ENCODE measurements at places on chromosomes 3 and 15.

- peak; percentile 85 for DNase-seq
These were observed at the start of gene SLC9A9 for GRCh38 chr3:143847787-143848631. SLC9A9 (minus strand) TSS chr3:143848468; CDS start chr3:143848322, 146 bp downstream.

DNA sequence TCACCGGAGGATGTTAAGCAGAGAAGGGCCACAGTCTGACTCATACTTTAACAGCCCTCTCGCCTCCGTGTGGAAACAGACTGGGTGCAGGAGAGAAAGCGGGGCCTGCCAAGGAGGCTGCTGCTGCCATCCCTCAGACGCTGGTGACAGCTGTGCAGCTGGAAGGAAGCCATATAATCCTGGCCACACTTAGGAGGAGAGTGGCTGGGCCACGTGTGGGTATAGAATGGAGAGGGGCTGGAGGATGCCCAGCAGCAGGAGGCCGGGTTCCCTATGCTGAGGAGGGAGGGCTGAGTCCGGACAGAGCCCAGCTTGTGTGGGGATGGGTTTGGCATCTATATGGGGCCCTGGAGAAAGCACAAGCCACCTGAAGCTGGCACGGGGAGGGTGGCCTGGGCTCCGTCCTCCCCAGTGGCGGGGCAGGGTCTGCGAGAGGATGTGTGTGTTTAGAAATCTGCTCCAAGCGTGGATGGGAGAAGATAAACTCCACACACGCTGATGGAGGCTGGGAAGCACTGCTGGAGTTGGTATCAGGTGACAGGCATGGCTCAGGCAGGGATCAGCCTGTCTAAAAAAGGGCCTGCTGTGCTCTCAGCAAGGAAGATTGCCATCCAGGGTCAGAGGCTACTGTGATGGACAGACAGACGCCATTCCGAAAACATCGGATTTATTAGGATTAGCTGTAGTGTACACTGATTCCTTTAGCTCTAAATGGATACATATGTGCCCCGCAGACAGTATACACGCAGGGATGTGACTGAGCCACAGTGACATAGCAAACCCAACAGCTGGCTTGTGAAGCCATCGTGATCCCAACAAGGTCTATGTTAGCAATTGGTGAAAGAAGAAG, 15.9 kb downstream of the ABTB1 start:
- DNase-seq, result no peak

DNA sequence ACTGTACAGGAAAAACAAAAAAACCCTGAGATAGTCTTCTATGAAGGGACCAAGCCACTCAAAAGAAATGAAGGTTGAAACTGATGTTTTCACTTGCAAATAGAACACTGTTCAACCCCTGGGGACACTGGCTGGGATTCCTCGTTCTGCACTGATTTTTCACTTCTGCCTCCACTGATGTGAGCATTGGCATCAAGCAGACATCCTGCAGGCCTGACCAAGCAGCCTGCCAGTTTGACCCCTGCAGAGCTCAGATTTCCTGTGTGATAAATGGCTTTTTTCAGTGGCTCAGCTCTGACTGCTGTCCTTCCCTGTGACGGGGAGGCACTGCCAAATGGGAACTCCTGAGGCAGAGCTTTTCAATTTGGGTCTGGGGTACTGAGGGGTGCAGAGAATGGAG, 50.0 kb downstream of the RASGRP1 start:
- DNase-seq, result no peak

DNA sequence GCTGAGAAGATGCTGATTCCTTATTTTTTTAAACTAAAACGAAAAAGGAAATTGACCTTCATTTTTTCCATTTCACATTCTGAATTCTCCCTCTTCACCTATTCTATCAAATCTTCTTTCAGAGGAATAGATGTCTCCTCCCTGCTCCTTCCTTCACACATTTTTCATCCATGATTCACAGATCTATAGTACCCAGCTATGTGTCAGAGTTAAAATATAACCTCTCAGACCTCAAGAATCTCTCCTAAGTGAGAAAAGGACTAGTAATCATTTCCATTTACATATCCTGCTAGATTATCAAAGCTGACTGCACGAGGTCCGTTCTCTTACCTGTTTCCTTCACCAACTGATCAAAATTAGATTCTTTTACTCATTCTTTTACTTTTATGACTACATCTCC, 1297.6 kb upstream of the ALCAM start:
- no peak for DNase-seq

GRCh38 chr3:169581633-169582032, 81.9 kb downstream of the MECOM start:
- DNase-seq, result no peak

DNA sequence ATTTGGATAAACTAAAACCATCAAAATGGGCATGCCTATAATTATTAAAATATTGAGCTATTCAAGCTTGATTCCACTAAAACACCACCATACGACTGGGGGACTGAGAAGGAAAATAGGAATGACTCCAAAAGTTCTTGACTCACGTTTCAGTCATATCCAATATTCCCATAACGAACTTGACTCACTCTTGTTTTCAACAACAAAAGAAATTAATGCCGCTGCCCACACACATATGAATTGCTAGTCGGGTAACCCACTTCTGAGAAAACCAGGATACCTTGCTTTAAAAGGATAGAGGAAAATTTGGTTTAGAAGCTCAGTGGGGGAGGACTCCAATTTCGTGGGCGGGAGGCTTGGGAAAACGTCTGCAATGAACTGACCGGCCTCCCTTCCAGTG, 5.2 kb downstream of the HTR3C start:
- DNase-seq, result no peak

GRCh38 chr3:72590732-72591221, 257.5 kb downstream of the SHQ1 start:
- no peak for DNase-seq

- peak; percentile 32 for DNase-seq
These were observed 646 bp upstream of the SLC35G2 start for GRCh38 chr3:136818191-136818768.

- peak; percentile 47 for DNase-seq
These were observed 901 bp downstream of the ICE2 start for GRCh38 chr15:60477916-60478565.

DNA sequence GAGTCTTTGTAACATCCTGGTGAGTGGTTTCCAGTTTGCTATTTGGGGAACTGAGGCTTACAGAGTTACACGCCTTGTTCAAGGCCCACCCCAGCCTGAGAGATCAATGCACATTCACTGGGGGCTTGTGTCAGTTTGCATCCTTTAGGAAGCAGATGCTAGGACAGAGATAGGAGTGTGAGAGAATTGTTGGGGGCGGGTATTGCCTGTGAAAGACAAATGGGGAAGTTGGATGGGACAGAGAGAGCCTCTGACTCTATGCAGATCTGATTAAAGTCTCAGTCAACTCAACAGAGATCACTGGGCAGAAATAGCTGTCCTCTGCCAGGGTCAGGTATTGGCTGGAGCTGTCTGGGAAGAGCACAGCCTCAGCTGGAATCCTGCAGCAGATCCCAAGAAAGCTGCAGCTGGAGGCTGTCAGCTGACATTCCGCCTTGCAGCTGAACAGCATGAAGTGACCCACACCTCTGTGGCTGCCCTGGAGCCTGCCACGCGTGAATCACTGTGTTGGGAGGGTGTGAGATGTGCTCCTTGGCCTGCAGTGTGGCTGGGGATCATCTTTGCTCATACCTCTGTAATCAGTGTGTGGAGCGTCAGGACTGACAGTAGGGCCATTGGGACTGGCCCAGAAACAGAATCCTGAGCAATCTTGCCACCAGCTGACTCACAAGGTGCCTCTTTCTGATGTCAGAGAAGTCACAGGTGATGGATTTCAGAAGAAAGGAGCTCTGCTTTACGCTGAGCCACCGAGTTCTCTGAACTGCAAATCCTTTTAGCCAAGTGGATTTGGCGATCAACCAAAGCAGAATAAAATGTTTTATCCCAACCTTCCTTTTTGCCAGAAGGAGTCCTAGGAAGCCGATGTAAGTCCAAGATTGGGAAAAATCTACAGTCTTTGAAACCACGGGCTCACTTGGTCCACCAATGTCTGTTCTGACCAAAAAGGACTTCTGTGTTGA, 284.1 kb upstream of the LRRFIP2 start:
- DNase-seq, result no peak

GRCh38 chr15:62164014-62164395, 1.1 kb downstream of the C2CD4B start:
- no peak for DNase-seq

- DNase-seq, result peak; percentile 45
These were observed 588 bp upstream of the VIPR1 start for GRCh38 chr3:42501681-42502428.

DNA sequence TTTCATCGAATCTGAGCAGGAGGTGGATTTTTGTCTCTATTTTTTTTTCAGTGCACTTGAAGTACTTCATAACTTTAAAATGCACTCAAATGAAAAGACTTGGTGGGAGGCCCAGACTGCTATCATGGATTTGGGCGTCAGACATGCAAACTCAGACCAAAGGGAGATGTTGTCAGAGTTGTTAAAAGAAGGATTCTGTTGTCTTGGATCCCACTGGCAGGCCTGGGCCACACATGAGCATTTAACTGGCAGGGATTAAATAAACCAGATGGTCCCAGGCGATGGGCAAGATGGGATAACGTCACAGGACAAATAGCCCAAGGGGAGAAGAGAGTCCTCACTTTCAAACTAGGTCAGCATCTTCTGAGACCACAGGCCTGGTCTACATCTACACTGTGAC, 15.4 kb downstream of the RTP1 start:
- DNase-seq, result no peak

DNA sequence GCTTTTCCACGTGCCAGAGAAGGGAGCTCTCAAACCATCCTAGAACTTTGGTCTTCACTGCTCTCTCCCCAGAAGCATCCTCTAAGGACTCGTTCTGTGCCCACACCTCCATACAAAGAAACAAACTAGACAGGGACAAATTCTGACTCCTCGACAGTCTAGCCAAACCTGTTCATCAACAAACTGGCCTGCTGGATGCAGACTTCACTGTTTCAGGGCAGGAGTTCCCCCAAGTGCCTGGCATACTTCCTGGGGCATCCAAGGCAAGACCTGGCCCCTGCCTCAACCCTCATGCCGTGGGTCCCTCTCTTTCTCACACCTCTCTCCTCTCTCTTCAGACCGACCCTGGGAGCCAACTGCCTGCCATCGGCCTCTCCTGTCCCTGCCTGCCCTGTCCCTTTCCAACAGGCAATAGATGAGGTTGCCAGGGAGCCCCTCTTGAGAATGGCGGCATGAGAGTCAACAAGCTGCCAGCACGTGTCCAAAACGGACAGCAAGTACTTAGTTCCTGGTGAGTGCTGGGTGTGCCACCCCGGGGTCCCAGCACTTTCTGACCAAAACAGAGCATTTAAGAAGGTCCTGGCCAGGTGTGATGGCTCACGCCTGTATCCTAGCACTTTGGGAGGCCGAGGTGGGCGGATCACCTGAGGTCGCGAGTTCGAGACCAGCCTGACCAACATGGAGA, 79.1 kb upstream of the HES1 start:
- no peak for DNase-seq

DNA sequence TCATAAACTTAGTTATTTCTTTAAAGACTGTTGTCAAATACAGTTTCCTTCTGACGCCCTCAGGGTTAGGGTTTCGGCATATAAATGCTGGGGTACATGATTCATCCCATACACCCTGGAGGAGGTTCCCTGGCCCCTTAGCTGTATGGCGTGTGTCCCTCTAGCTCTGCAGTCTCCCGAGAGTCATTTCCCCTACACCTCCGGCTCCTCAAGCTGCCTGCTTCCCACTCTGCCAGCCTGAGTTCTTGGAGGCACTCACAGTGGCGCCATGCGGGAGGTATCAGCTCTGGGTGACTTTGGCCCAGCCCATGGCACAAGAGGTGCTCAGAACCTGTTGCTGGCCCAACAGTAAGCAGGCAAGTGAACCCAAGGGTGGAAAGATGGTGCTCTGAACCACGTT, 70.2 kb upstream of the TRPM1 start:
- no peak for DNase-seq

DNA sequence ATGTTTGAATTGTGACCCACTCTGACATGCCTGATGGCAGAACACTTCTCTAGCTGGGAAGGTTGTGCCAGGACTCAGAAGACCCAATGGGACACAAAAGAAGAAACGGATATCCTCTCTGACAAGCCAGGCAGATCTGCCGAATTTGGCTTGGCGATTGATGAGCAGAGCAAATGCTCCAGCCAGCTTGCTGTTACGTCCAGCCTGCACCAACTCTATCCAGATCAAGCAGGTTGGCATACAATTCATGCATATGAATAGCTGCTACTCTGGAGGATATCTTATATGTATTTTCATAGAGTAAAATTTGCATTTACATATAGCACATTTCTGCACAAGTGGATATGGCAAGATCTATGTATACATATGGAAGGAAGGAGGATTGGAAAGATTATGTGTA, 102.8 kb downstream of the PEX5L start:
- no peak for DNase-seq

GRCh38 chr15:93570527-93570926, 481.5 kb upstream of the RGMA start:
- no peak for DNase-seq

- DNase-seq, result no peak
These were observed 37.6 kb downstream of the GBE1 start for GRCh38 chr3:81723732-81724313.

- DNase-seq, result peak; percentile 72
These were observed 10.0 kb downstream of the HEXA start for GRCh38 chr15:72365844-72366243.

GRCh38 chr15:25863111-25863967, at the start of gene ATP10A:
ATP10A (minus strand) TSS chr15:25863327; CDS start chr15:25863096, 231 bp downstream.
- peak; percentile 51 for DNase-seq

DNA sequence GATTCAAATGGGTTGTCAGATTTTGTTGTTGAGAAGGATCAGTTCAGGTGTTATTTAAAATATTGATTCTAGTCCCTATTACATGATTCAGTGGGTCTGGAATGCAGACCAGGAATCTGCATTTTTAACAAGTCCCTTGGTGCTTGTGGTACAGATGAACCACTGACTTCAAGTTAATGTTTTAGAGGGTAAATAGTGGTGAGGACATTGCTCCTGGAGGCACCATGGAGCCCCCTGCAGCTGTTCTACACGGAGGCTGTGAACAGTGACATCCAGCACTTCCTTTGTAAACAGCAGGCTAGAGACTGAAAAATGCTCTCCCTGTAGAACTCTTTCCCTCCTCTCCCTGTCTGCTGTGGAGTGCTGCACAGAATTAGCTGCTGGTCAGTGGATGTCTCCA, 4.8 kb upstream of the FSIP1 start:
- no peak for DNase-seq

- DNase-seq, result no peak
These were observed 33.8 kb downstream of the COL6A5 start for GRCh38 chr3:130379274-130379673.

DNA sequence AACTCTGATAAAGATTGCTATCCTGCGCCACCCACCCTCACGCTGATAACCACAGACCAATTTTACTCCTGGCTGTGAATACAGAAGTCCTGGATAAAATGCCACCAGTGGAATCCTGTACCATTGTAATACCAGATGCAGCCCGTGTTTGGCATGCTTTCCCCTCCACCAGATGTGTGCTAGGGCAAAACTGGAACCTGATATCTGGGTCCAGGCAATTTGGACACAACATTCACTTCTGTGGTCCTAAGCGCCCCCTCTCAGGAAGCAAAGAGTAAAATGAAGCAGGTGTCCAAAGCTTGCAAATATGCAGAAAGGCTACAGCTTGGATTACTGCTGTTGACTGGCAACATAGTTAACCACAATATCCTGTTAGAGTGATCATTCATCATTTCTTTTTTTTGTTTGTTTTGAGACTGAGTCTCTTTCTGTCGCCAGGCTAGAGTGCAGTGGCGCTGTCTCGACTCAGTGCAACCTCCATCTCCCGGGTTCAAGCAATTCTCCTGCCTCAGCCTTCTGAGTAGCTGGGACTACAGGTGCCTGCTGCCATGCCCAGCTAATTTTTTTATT, 32.8 kb downstream of the LOXL1 start:
- DNase-seq, result peak; percentile 60

All from activated CD4-positive, alpha-beta T cell treated with anti-CD3 and anti-CD28 coated beads, Interleukin-2, amount 50 U/mL, for 16 hours (primary cell).